ENCODE measurements at places on chromosomes 6 and 20. TPM values are rescaled to one million over a fixed set of nuclear protein-coding genes. Genes with fewer than 3 reads are reported as not detected.

GRCh38 chr20:13223736-13224520 lies 2.9 kb downstream of the ISM1 start:
- DNase-seq = no peak

The VSX1 gene
- 0.59 TPM for total RNA-seq

GRCh38 chr6:108944071-108944470 lies 95.8 kb downstream of the ARMC2 start:
- DNase-seq = no peak

DNA sequence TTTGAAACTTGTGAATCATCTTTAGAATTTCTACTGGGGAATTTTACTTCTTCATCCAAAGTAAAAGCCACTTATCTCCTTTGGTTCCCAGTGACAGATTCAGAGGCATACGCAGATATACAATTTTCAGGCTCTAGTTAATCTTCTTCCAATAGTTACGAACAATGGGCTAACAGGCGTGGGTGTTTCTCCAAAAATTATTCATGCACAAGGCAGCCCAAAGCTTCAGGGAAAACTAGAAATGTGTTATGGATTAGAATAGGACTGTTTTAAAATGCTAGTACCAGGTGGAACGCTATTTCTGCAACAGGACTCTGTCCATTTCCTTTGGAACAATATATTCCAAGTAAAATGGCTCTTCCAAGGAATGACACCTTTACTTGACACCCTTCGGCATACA lies 102.2 kb downstream of the ZNF217 start:
- DNase-seq = no peak

GRCh38 chr6:51108563-51109234 lies 290.0 kb downstream of the TFAP2B start:
- no peak for DNase-seq

The PPIL6 gene
- 15.3 TPM for total RNA-seq

The VWA7 gene
- 1.8 TPM for total RNA-seq

- DNase-seq = no peak
Observed at GRCh38 chr6:52012582-52012981, 74.8 kb downstream of the PKHD1 start.

- no peak for DNase-seq
Observed at GRCh38 chr6:32460528-32460927, 20.8 kb downstream of the HLA-DRA start.

The GABRR2 gene
- 0.89 TPM for total RNA-seq

DNA sequence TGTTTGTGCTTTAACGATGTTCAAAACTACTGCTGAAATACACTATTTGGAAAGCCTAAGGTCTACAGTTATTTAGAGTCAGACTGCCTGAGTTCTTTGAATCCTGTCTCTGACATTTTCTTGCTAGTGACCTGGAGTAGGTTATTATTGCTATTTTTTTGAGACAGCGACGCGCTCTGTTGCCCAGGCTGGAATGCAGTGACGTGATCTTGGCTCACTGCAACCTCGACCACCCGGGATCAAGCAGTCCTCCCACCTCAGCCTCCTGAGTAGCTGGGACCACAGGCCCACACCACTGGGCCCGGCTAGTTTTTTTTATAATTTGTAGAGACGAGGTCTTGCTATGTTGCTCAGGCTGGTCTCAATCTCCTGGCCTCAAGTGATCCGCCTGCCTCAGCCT lies 96.6 kb downstream of the TIAM2 start:
- DNase-seq = no peak

DNA sequence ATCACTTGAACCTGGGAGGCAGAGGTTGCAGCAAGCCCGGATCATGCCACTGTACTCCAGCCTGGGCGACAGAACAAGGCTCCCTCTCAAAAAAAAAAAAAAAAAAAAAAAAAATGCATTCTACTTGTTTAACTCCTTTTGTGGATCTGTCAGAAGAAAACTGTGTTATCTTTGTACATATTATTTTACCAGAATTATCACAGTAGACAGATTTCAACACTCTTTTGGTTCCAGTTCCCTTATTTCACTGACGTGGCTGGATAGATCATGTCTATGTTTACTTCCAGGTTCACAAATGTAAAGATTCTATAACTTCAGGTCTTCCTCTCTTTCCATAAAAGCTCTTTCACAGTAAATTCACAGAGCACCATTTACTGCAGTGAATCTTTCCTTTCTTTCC lies 18.4 kb downstream of the NUDT3 start:
- no peak for DNase-seq

DNA sequence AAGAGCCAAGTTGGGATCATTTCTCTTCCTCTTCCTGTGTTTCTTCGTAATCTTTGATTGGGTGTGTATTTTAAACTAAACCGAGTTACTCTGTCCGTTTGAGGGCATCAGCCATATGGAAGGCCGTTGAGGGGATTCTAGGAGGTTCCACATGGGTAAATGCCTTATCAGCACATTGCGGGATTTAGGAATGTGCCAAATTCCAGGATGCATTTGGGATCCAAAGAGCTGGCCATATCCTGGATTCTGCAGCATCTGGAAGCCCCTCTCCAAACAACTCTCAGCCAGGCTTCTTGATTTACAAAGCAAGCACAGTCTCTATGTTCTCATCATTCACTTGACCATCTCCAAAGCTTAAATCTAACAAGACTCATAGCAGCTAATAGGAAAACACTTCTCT lies 67.6 kb upstream of the RIN2 start:
- DNase-seq = no peak

DNA sequence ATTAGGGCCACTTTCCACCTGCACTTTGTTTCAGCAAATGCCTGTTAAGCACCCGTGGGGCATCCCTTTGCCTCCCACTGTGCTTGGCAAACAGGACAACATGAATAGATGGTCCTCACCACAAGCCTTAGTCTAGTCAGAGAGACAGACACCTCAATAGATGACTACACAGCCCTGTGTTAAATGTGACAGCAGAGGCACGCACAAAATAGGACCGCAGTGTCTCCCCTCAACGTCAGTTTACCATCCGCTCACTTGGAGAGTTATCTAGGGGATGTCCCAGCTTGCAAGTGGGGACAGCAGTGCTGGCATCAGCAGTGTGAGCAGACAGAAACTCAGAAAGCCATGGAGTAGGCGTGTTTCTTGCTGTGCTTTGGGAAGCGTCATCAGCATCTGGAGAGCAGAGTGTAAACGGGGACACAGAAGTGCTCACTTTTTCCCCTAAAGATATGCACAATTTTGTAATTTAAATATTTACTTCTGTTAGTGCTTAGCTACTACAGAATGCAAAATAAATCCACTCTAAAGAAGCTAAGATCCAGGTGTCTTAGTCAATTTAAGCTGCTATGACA lies 66.0 kb upstream of the TXNDC5 start:
- DNase-seq = no peak

The NKX2-2 gene
- 6.6 TPM for total RNA-seq

GRCh38 chr20:38581013-38581412 lies at the start of gene ADIG:
Gene ADIG (plus strand): TSS chr20:38581197. CDS start chr20:38581251, 54 bp downstream.
- peak; percentile 2 for DNase-seq

The FOXS1 gene
- 8.7 TPM for total RNA-seq

The NFKBIL1 gene
- total RNA-seq = 9.8 TPM

The LST1 gene
- total RNA-seq = 10.8 TPM

GRCh38 chr6:26155061-26155930 lies 68.1 kb downstream of the HFE start:
- peak; percentile 78 for DNase-seq

GRCh38 chr6:25324066-25324762 lies 45.0 kb downstream of the CARMIL1 start:
- no peak for DNase-seq

- no peak for DNase-seq
Observed at GRCh38 chr6:38552121-38552520, 87.6 kb downstream of the BTBD9 start.

DNA sequence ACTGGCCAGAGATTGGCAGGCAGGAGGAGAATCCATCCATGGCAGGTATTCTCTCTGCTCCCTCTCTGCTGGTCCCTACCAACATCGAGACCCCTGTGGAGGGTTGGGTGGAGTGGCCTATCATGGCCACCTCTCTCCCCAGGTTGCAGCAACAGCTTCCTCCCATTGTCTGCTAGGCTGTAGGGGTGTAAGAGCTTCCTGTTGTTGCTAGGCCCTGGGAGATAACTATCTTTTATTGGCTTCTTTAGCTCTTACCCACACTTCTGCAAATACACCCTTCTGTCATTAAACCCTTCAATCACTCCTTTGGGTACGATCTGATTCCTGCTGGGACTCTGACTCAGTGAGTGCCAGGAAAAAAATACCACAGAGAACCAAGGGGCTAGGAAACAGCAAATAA lies 66.6 kb upstream of the FAM184A start:
- DNase-seq = no peak

DNA sequence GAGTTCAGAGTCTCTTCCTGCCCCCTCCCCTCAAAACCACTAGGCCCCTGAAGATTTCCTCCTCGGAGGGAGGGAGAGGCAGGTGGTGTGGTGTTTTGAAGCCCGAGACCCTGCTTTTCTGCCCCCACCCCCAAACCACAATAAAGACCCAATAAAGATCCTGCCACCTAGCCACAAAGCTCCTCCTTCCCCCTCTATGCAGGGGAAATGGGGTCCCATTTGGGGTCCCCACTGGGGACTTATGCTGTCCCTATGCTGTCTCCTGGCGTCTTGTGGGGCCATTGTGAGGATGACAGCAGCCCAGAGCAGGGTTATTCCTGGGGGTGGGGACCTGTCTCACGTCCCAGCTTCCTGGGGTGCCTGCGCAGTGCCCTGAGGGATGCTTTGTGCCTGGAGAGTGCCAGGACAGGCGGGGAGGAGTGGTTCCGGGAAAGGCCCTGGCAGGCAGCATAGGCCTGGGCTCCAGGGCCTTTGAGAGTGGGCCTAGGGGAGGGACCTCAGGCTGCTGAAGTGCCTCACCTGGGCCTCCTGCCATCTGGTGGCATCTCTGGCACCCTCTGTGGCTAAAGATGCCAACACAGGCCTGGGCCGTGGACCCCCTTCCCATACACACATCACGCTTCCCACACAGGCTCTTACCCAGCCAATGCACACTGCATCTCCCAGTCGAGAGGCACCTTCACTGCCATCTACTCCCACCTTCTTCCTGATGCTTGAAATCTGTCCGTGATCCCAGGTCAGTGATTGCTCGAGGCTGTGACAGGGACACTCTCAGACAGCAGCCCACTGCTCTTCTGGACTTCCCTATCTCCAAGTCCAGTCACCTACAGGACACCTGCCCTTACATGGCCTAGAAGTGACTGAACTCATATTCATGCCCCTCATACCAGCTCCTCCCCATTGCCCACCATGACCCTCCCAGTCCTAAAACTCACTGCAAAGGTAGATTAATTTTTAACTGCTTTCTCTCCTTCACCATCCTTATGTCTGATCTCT lies 7.9 kb upstream of the ARMC12 start:
- no peak for DNase-seq

DNA sequence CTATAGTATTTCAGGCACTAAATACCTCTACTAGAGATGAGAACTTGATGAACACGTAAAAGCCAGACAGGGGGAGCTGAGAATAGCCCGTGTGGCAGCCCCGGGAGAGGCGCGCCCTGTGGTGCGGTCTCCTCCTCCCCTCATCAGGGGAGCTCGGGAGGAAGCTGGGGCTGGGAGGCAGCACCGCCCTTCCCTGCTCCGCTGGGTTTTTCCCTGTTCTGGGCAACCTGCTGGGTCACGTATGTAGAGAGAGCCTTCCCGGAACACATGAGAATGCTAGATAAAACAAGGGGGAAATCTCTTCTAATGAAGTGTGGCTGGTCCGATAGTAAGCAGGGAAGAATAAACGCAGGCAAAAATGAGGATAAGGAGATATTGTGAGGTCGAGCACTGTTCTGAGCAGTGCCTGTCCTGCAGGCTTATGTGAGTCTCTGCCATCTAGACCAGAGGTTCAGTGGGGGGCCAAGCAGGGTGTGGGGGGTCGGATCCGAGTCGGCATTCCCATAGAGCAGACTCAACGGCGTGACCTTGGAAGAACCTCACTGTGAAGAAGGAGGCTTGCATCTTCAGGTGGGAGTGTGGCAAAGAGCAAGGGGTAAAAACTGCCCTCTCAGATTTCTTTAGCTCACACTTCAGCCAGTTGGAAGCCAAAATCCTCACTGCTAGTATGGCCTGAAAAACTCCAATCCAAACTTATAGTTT lies 13.4 kb upstream of the RPS6KA2 start:
- no peak for DNase-seq

DNA sequence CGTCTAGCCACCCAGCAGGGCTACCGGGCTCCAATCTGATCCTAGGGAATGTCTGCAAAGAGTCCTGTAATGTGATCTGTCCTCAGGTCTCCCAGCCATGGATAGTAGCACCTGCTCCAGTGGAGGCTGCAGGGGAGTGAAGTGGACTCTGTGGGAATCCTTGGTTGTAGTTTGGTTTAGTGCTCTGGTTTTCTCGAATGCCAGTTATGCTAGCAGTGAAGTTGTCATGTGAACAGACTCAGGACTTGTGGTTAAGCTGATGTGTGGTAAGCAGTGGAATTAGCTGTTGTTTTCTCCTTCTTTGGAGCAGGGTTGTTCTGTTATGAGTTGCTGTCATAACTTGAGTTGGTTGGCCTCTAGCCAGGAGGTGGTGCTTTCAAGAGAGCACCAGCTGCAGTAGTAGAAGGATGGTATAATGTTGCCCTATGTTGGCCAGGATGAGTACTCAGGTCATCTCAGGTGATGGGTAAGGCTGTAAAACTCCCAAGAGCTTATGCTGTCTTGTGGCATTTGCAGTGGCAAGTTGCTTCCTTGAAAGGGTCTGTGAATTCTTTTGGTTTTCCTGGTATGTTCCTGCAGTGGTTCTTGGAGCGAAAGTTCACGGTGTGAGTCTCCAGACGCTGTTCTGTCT lies 390.2 kb downstream of the UTRN start:
- no peak for DNase-seq

The TCF19 gene
- total RNA-seq = 10.1 TPM

The RGS17 gene
- 40.8 TPM for total RNA-seq

The HCRTR2 gene
- total RNA-seq = 2.8 TPM

GRCh38 chr6:37511910-37512399 lies 12.3 kb upstream of the CCDC167 start:
- no peak for DNase-seq

The MICA gene
- total RNA-seq = 23.6 TPM

The FANCE gene
- 6.1 TPM for total RNA-seq

GRCh38 chr20:4413314-4414049 lies 308.2 kb upstream of the PRND start:
- DNase-seq = no peak

DNA sequence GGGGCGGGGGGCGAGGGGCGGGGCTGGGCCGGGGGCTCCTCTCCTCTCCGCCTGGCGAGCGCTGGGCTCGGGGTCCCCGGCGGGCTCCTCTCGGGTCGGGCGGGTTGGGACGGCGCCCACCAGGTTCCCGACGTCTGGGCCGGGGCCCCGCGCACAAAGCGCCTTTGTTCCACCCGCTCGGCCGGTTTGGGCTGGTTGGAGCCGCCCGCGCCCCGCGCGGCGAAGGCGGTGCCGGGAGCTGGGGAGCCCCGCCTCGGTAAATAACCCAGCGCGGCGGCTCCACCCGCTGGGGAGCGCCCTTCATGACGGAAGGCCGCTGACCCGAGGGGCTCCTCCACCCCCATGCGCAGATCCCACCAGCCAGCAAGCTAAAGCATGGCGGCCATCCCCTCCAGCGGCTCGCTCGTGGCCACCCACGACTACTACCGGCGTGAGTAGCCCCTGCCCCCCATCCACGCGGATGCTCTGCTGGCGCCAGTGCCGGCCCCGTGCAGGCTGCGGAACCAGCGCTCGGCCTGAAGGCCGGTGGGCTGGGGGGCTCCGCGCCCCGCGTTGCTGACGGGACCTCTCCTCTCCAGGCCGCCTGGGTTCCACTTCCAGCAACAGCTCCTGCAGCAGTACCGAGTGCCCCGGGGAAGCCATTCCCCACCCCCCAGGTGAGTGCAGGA lies 503 bp downstream of the PPDPF start:
- DNase-seq = peak; percentile 88

The DUSP22 gene
- total RNA-seq = 29.7 TPM

The CNKSR3 gene
- 4.9 TPM for total RNA-seq

GRCh38 chr20:48502016-48502415 lies 325.8 kb downstream of the PREX1 start:
- no peak for DNase-seq

All from spinal cord (tissue), 10 donors.